SIG-M5 (cell line): ENCODE measurements at places on chromosomes 16 and 17.

DNA sequence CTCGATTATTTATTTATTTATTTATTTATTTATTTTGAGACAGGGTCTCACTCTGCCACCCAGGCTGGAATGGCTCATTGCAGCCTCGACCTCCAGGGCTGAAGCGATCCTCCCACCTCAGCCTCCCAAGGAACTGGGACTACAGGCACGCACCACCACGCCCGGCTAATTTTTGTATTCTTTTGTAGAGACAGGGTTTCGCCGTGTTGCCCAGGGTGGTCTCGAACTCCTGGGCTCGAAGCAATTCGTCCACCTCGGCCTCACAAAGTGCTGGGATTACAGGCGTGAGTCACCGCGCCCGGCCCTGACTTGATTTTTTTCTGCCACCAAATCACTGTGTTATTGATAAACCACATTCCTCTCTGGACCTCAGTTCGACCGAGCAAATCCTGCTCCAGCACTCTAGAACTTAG lies 758 bp upstream of the RPL23A start:
- DNase-seq, result no peak

GRCh38 chr17:76736349-76737081 lies 616 bp downstream of the SRSF2 start:
- no peak for DNase-seq

GRCh38 chr17:34998205-34998604 lies 17.9 kb downstream of the LIG3 start:
- DNase-seq, result no peak

DNA sequence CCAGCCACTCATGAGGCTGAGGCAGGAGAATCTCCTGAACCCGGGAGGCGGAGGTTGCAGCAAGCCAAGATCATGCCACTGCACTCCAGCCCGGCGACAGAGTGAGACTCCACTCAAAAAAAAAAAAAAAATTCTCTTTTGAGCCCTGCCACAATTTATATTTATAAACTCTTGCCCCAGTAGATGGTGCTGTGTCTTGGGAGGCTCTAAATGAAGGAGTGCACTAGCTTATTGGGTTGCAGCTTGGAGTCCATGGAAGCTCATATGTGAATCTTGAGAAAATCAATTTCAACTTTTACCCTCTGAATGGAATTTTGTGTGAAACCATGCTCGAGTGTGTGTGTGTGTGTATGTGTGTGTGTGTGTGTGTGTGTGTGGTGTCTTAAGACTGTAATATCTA lies 420.1 kb downstream of the HS3ST4 start:
- DNase-seq, result no peak

DNA sequence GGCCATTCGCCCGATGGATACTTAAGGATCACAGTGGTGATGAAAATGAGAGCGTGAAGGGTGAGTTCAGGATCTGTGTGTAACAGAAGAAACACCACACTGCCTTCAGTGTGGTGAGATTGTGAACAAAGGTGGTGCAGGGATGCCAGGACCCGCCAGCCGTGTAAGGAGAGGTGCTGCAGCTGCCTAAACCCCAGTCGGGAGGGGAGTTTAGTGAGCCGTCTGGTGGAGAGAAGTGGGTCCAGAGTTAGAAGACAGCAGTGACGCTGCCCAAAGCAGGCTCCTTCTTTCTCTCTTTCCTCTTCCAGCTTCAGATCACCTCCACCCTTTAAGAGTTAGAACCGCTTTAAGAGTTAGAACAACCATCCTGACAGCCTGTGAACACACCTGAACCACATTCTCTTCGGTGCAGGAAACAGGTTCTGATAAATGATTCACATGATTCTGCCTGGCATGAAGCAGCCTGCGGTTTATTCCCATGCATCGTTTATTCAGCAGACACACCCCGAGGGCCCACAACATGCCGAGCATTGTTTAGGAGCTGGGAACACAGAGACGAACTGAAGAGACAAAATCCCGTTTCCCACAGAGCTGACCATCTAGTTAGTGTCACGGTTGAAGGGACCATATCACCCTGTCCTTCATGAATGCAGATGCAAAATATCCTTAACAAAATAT lies 84.0 kb upstream of the DNAH17 start:
- no peak for DNase-seq

DNA sequence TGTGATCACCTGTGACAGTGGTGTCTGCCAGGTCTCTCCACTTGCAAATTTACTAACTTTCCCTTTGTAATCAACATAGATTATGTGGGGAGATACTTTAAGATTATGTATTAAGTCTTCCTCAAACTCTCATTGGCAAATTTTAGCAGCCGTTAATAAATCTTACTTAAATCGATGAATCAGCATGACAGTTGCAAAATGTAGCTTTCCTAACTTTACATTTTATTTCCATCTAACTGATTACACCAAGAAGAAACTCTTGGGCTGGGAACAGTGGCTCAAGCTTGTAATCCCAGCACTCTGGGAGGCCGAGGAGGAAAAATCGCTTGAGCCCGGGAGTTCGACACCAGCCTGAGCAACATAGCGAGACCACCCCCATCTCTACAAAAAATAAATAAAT lies 23.3 kb upstream of the CPNE2 start:
- DNase-seq, result no peak

DNA sequence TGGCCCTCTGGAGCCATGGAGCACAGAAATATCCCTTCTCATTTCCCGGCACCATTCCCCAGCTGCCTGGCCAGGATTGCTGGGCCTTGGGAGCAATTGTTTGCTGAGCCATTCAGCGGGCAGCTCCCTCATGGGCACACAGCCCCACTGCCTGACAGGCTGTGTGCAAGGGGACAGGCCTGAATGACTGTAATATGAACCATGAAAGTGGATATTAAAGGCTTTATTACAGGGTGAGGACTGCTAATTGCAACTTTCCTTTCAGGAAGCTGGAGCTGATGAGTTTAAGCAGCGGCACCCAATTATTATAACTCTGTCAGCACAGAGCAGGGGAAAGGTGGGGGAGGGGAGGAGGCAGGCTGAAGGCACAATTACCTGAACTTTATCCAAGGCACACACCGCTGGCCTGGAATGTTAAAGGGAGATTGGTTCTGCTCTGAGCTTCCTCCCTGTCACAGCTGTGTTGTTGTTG lies 159.8 kb upstream of the SDK2 start:
- DNase-seq, result no peak

- no peak for DNase-seq
Observed at GRCh38 chr17:17176341-17176740, 29.8 kb downstream of the PLD6 start.

DNA sequence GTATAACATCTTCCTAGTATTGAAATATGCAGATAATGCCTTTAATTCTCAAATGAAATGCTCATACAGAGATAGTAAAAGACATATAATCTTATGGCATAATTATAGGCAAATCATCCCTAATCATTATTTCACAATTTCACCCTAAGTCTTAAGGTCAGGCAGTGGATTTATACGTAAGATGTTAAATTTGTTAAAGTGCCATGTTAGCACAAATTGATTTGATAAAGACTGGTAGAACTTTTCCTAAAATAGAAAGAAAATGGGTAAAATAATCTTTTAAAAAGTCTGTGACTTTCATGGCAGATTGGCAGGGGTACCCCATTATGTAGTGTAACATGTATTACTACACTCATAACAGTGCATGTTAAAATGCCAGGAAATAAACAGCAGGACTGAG lies 1092.7 kb upstream of the GOT2 start:
- no peak for DNase-seq

DNA sequence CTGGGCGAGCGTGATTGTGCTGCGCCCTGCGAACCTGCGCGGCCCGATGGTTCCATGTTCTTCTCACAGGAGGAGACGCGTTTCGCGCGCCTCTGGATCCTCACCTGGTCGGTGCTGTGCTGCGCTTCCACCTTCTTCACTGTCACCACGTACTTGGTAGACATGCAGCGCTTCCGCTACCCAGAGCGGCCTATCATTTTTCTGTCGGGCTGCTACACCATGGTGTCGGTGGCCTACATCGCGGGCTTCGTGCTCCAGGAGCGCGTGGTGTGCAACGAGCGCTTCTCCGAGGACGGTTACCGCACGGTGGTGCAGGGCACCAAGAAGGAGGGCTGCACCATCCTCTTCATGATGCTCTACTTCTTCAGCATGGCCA lies 1.0 kb downstream of the FZD2 start:
- DNase-seq, result no peak

DNA sequence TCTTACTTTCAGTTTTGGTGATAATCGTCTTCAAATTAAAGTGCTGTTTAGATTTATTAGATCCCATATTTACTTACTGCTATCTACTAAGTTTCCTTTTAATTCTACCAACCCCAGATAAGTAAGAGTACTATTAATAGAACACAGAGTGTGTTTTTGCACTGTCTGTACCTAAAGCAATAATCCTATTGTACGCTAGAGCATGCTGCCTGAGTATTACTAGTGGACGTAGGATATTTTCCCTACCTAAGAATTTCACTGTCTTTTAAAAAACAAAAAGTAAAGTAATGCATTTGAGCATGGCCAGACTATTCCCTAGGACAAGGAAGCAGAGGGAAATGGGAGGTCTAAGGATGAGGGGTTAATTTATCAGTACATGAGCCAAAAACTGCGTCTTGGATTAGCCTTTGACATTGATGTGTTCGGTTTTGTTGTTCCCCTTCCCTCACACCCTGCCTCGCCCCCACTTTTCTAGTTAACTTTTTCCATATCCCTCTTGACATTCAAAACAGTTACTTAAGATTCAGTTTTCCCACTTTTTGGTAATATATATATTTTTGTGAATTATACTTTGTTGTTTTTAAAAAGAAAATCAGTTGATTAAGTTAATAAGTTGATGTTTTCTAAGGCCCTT lies 56.8 kb downstream of the HLF start:
- DNase-seq, result no peak

DNA sequence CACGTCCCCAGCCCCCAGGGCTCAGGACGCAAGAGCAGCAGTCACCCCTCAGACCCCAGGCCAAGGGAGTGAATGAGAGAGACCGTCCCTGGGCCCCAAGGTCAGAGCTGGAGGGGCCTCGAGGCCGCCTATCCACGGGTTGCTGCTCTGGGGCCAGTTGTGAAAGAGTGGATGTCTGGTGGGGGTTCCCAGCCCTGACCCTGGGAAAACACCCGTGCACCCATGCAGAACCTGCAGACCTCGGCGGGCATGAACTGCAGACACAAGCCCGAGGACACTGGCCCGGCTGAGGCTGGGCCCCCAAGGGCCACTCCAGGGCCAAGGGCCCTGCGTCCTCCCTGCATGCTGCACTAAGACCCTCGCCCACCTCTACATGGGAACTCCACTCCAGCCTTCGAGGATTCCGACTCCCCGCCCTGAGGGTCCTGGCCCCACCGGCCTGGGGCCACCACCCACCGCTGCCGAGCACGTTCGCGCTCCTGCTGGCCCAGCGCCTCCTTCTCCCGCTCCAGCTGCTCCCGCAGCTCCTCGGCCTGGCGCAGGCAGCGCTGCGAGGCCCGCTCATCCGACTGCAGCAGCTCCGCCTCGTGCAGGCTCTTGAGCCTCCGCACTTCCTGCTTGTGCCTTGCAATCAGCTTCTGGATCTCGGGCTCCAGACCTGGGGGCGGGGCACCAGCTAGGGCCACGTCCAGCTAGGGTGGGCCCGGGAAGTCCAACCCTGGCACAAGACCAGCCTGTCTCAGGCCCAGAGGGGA lies 27.6 kb upstream of the AATK start:
- no peak for DNase-seq

GRCh38 chr16:20628213-20628612 lies 52.0 kb upstream of the ACSM2B start:
- DNase-seq, result no peak

- DNase-seq, result no peak
Observed at GRCh38 chr16:80231888-80232287, 308.9 kb upstream of the DYNLRB2 start.

- no peak for DNase-seq
Observed at GRCh38 chr16:88477631-88478519, 24.8 kb downstream of the ZFPM1 start.

DNA sequence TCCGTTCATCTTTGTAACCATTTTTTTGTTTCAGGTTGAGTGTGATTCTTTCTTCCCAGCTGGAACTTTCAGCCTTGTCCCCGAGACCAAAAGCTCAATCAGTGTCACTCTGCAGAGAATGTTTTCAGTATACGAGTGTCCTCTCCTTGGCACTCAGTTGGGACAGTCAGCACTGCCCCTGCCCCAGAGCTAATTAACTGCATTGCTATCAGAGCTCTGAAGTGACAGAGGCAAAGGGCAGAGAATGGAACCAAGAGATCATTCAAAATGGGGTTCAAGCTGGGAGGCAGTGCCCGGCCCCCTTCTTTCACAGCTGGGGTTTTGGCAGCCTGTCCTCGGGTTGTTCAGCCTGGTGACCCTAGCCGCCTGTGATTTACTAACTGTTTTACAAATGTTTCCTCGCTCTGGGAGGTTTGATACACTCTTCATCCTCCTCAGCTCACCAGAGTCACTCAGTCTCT lies 195.9 kb upstream of the TBX2 start:
- DNase-seq, result no peak

DNA sequence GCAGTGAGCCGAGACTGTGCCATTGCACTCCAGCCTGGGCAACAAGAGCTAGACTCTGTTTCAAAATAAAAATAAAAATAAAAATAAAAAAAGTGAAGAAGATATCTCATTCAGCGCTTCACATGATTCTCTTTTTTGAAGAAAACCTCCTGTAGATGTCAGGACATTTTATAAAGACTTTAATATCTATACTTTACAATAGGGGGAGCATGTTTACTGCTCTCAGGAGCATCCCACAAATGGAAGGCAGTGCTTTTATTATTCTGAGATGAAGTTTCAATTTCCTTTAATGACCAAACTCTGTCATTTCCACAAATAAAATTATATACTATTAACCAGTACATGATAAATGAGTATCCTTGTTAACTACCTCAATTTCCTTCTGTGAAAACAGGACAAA lies 118.7 kb upstream of the MYOCD start:
- DNase-seq, result no peak

- no peak for DNase-seq
Observed at GRCh38 chr16:67653128-67653788, 6.8 kb downstream of the ACD start.

- no peak for DNase-seq
Observed at GRCh38 chr16:19127674-19128131, 13.9 kb downstream of the ITPRIPL2 start.

- no peak for DNase-seq
Observed at GRCh38 chr17:75047398-75048098, 523 bp downstream of the KCTD2 start.

- no peak for DNase-seq
Observed at GRCh38 chr16:19659554-19659953, 58.5 kb downstream of the KNOP1 start.
